ENCODE measurements at places on chromosomes 3 and 15.

- no peak for DNase-seq
Measured at GRCh38 chr3:22555753-22556435, 647.2 kb upstream of the UBE2E2 start.

DNA sequence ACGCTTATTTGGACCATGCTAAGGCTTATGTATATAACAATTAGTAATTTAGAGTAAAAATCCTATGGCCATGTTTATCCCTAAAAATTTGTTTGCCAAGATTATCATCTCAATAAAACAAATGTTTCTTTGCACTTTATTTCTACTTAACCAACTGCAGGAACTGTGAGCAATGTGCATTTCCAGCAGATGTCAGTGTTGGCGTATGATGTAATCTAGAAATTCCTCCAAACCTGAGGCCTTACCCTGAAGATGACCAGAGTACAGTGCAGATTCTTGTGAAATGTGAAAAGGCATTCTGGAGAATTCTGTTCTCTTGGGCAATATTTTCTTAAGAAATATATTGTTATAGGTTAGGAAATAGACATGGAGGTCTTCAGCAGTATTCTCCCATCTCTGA, 205.9 kb downstream of the MBNL1 start:
- peak; percentile 47 for DNase-seq

- DNase-seq: no peak
Measured at GRCh38 chr3:50648313-50648712, 26.4 kb upstream of the DOCK3 start.

- no peak for DNase-seq
Measured at GRCh38 chr15:20351448-20351971, 190.1 kb downstream of the GOLGA6L6 start.

- no peak for DNase-seq
Measured at GRCh38 chr3:104069114-104069513, 1297.6 kb upstream of the ALCAM start.

GRCh38 chr3:15102836-15103235, 3.9 kb upstream of the RBSN start:
- no peak for DNase-seq

DNA sequence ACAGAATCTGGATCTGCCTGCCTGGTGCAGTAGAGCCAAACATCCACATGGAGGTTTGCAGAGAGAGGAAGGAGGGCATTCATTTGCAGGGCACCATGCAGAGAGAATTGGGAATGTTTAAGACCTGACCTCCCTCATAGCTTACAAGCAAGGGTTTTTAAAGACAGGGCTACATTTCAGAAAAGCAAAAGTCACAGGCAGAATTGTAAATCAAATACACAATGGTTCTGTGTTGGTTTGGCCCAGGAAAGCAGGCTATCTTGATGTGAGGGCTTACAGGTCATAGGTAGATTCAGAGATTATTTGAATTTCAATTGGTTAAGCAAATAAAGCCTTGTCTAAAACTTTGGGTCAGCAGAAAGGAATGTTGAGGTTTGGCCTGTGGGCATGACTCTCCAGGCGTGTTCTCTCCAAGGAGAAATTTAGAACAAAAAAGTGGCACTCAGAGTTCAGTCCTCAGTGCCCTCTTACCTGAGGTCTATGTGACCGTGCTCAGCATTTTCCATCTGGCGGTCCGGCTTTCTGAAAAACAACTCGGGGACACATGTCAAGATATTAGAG, 91.5 kb downstream of the CD47 start:
- no peak for DNase-seq

DNA sequence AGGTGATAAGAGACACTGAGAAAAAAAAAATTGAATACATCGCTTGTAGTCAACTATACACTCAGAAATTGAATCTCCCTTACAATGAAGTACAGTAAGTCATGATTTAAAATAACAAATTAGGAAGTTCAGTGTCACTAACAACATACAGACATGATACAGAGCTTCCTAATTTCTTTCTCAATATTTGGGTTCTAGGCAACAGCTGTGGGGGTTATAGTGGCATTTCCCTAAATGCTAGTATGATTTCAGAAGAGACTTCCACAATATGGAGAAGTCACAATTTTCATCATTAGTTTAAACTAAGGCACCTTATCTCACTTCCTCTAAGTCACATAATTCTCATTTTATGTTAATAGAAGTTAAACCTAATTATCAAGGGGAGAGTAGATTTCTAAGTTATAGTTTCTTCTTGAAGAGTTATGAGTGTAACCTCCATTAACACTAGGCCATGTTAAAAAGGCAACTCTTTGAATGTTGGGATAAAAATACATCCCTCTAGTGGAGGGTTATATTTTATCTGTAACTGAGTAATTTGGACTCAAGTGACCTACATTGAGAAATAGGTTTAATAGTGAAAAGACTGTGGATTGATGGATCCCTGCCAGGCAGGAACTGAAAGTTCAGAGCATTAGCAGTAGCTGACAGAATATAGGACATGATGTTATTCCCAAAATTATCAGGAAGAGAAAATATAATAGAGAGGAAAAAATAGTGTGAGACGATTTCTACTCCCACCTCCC, 286.0 kb upstream of the SUCLG2 start:
- DNase-seq: no peak

DNA sequence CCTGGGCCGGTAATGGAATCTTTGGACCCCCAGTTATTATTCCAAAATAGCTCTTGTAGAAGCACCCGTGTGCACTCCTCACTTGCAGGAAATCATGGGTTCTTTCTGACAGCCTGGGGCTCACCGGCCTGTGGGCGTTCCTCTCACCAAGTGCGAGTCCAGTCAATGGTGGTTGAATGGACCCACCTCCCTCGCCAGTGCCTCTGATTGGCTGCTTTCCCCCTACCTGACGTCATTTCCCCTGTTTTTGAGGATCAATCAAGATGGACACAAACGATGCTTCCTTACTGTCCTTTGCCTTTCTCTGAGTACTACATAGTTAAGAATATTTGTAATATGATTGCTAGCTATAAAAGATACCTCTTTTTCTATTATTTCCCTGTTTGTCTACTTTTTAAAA, 18.1 kb downstream of the MOBP start:
- no peak for DNase-seq

DNA sequence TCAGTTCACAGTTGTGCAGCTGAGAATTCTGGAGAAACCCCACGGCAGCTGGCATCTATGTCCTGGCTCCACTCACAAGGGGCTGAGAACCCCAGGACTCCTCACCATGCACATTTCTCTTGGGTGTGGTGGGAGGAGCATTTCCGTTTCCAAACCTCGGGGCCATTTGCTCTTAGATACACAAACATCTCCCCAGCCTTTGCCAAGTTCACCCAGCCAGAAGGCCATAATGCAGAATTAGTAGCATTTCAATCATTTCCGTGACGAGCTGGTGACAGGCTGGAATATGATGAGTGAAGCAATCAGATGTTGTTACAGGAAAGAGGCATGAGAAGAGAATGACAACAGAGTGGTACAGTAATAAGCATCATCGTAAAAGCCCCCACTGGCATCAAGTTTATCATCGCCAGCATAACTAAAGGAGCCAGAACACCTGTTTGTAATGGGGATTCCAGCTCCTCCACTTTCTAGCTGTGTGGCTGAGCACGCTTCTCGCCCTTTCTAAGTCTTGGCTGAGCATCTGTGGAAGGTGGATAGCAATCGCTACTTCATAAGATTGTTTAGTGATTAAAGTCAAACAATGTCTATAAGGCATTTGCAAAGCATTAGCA, 82.0 kb downstream of the LIPC start:
- DNase-seq: no peak

DNA sequence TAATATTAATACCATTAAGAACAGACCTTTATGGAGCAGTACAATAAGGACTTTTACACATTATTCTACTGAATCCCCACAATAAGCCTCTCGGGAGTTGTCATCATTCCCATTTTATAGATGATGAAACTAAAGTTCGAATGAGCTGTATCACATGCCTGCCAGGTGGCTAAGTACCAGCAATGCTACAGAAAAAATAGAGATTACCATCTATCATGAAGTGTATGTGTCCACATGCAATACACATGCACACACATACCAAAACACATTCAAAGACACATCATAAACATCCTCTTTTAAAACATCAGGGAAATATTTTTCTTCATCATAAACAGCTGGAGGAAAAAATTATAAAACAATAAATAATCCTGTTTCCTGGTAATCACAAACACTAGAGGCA, 136.6 kb downstream of the SUCLG2 start:
- DNase-seq: no peak

DNA sequence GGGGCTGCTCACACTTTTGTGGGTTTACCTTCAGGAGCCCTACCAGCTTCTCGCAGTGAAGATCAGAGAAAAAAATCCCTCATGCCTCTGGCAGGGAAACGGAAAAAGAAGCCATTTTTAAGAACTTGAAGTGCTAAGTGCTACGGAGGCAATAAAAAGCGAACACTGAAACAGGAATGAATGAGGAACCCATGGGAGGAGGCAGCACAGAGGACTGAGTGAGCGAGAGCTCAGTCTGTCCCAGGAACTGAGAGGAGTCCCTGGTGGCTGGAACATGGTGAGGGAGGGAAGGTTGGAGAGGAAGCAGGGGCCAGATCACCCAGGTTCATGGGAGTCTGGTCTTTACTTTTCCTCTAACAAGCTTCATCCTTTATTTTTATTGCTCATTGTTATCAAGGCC, 228.1 kb upstream of the PROK2 start:
- no peak for DNase-seq

DNA sequence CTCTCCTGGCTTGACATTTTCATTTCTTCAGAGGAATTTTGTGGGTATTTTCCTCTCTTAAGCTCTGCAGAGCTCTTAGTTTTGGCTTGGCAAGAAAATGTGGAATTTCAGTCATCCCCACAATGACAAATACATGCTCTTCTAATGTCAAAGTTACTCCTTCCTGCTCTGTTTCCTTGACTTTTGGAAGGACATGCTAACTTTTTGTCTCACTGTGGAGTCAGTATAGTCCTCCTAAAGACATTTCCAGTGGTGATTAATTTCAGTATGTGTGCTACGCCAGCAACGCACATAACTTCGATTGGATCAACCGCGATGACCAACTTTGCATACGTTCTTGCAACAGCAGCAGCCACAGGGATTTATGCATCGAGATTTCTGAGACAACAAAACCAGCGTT, 13.3 kb downstream of the EBLN2 start:
- no peak for DNase-seq

DNA sequence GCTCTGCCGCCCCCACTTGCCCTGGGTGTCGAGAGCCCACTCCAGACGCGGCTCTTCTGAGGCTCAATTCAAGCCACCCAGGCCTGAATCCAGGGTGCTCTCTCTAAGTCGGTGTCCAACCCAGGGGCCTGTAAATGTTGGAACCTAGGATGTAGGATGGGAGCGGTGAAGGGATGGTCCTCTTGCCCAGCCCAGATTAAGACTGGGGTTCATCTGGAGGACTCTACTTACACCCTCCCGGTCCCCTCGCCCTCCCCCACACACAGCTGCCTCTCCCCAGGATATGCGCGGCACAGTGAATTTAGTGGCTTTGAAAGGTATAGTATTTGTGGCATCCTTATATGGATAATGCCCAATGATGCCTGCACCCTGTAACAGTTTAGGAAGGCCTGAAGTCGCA, 822 bp upstream of the FBN1 start:
- no peak for DNase-seq

DNA sequence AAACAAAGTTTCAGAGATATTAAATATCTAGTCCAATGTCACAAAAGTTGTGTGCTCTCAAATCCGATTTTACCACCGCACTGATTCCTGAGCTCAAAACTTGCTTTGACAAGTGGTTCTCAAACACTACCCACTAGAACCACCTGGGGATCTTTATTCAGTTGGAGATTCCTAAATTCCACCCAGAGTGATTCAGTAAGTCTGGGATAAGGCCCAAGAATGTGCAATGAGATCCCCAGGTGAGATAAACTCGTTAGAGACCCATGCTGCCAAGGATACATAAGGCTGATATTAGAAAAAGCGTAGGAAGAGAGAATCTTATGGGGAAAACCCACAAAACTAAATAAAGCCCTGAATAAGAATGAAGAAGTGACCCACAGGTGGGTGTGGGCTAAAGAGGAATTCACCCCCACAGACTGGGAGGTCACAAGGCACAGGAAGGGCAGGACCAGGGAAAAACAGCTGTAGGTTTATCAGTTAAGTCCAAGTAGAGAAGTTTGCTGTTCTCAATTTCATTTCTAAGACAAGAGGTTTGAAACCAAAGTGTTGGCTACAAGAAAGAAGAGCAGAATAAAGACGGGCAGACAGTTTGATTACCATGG, 11.5 kb upstream of the RPS17 start:
- DNase-seq: no peak

DNA sequence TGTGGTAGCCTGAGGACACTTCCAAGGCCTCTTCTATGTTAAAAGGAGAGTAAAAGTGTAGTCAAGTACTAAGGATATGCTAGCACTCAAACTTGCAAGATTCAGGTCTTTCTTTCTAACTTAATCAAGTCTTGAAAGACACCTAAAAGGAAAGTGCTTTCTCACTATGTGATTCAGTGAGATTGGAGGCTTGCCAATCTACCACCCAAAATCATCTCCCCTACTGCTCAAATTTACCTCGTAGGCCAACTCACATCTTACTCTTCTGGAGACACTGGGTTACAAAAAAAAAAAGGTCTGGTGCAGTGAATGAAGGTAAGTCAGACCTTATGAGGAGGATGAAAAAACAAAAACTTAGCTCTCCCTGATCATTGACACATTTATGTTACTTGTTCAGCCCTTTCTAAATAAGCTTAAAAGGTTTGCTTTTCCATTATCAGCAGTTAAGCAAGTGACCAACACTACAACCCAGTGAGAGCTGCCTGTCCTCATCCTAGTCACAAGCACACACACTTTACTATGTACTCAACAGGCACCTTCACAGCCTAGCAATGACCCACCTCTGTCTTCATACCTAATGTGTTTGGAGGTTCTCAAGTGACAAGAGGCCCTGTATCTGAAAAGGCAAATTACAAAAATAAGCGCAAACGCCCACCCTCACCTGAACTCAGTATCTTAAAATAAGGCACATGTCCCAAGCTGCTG, 19.6 kb downstream of the SUMF1 start:
- DNase-seq: no peak

- DNase-seq: no peak
Measured at GRCh38 chr3:148408667-148409066, 289.0 kb upstream of the AGTR1 start.

DNA sequence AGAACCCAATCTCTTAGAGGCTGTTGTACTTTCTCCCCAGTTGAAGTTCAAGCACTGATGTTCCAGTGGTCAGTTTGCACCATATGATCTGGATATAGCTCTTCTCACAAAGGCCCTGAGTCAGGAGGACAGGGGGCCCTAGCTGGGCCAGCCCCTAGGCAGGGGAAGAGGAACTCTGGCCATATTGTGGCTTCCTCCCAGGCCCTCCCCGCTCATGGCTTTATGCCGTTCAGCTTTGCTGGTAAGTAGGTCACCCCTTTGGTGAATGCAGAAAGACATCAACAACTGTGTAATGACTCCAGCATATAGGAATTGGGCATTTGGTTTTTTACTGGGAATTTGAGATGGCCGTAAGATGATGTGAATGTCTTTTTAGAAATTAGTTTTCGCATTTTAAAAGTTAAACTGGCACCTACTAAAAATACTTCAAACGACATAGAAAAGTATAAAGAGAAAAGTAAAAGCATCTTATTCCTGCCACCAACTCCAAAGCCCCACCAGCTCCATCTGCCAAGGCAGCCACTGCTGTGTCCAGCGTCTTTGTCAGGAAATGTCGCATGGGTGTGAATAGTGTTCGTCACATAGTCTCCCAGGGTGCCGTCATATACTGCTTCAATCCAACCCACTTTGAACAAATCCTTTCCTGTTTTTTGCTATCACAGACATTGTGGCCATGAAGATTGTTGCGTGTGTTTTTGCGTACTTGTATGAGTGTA, 25.3 kb downstream of the CCR9 start:
- DNase-seq: no peak
